ENCODE measurements at places on chromosomes 16 and 17. TPM values are rescaled to one million over a fixed set of nuclear protein-coding genes. Genes with fewer than 3 reads are reported as not detected.

DNA sequence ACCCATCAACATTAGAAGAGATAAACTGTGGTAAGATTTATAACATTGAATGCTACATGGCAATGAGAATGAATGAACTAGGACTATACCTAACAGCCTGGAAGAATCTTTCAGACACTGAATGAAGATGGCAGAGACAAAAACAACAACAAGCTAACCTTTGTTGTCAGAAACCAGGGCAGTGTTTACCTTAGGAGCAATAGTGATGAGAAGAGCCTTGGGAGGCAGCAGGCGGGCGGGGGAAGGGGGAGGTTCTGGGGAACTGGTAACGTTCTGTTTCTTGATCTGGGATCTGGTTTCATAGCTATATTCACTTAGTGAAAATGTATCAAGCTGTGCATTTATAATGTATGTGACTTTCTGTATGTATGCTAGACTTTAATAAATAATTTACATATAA is 139.0 kb upstream of the TNRC6C start:
- DNase-seq, result no peak

DNA sequence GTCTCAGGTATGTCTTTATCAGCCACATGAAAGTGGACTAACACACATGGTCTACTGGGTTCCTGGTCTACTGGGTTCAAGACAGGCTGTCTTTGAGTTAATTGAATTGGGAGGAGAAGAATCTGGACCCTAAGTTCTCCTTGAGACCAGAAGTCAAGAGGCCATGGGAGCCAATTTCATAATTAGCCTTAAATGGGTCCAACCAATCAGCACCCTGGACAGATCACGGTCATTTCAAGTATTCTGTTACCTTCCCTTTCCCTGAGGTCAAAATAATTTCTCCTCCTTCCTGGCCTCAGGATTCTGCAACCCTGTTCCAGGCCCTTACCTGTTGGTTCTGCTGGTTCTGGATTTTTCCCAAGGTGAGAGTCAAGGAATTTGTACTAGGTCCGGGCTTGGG is 23.8 kb downstream of the OSBPL7 start:
- DNase-seq, result no peak

GRCh38 chr17:43900858-43901754 is 6.2 kb downstream of the MPP2 start:
- DNase-seq, result no peak

KRTAP4-9 gene
- total RNA-seq, result 0.57 TPM

KSR1 gene
- total RNA-seq, result 3.4 TPM
